ENCODE measurements at places on chromosomes 4 and X.

DNA sequence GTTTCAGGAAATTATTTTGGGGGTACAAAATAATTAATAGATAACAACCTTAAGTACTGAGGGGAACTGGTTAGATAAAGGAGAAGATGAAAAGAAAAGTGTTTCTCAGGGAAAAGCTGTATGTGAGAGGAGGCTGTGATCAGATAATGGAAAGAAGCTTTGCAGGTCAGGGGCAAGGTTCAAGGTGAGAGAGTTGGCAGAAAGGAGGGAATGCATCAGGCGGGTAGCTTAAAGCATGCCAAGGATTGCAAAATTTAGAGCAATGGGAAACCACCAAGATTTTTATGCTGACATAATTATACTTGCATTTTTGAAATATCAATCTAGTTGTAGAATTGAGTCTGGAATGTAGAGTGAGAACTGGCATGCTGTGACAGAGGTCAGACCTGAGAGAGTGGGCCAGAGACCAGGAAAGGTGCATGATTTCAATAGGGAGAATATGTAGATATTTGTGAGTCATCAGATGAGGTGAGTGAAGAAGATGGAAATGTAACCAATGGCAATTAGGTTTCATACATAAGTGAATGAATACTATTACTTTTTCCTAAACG is 508.7 kb downstream of the TRIML1 start:
- DNase-seq = no peak

GRCh38 chr4:108377021-108377420 is 208.3 kb upstream of the LEF1 start:
- DNase-seq = no peak

- DNase-seq = no peak
Observed at GRCh38 chr4:52866734-52867133, 4.6 kb downstream of the RASL11B start.

DNA sequence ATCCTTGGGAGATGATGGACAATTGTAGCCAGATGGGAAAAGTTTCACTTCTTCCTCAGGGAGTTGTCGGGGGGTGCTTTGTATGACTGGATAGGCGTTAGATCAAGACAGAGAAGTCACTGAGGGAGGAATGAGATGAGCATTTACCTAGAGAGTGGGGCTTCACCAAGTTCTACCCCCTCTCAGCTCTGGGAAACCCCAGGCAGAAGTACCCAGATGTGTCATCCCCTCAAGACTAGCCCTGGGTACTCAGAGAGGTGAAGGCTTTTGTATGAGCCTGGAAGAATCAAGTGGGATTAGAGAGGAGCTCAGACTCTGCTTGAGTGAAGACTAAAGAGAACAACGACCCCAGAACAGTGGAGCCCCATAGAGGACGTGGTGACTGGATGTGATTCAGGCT is 1.9 kb downstream of the MAGEB1 start:
- no peak for DNase-seq

DNA sequence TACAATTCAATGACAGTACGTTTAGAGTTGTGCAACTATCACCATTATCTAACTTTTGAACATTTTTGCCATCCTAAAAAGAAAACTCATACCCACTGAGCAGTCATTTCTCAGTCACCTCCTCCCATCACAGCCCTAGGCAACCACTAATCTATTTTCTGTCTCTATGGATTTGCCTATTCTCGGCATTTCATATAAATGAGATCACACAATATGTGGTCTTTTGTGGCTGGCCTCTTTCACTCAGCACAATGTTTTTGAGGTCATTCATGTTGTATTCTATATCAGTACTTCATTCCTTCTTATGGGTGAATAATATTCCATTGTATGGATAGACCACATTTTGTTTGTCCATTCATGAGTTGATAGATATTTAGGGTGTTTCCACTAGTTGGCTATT is 103.0 kb downstream of the PPEF1 start:
- DNase-seq = peak; percentile 0

DNA sequence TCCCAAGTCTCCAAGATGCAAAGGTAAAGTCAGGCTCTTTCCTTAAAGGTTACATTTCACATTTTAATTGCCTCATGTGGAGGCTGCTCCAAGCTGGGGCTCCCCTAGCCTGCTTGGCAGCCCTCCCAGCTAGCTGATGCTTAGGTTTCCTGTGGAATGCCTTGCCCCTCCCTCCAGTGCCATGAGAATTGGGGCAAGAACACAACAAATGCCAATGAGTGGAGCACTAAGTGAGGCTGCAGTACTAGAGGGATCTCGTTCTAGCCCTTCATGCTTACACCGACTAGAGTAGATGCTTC is 597.7 kb downstream of the MID1IP1 start:
- DNase-seq = no peak

DNA sequence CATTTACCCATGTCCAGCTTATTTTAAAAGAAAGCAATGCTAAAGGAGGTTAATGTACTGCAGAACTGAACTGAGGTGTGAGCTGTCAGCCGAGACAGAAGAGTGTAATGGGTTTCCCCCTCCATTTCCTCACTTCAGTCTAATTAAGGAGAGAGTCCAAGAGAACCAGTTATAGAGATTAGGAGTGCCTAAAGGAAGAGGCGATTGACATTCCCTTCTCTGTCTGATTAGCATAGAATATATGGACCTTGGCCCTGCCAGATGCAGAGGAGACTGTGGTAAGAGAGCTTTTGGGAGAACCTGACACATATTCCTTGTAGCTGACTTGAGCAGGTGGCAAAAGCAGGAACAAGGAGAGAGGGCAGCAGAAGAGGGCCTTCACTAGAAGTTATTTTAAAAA is 137.5 kb upstream of the INPP4B start:
- DNase-seq = no peak

DNA sequence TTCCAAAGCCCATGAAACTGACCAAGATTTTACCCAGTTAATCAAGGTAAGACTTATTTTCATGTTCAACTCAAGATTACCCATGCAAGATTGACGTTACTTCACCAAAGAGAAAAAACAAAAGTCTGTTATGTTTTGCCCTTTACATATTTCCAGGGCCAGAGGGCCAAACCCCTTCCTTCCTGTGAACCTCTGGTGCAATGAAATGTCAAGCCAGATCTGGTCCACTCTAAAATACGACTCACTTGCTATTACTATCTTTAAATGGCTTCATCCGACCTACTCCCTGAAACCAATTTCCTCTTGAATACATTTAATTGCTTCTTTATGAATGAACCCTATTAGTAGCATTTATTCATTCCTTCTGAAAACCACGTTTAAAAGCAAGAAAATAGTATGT is 33.0 kb downstream of the TSPAN5 start:
- no peak for DNase-seq

DNA sequence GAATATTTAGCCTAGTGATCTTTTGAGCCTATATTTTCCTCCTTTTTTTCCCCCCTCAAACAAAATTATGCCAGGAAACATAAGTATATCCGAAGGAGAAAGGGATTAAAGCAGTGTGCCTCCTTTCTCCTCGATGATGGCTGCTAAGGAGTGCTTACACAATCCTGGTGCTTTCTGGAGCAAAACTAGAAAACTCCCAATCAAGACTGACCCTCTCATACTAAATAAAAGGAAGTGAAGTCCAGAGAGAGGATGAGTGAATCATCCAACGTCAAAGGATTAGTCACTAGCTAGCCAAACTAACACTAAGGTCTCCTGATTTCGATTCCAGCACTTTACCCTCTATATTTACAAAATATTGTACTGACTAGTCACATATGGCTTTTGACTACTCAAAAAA is 146.8 kb downstream of the PPP3CA start:
- DNase-seq = peak; percentile 90

DNA sequence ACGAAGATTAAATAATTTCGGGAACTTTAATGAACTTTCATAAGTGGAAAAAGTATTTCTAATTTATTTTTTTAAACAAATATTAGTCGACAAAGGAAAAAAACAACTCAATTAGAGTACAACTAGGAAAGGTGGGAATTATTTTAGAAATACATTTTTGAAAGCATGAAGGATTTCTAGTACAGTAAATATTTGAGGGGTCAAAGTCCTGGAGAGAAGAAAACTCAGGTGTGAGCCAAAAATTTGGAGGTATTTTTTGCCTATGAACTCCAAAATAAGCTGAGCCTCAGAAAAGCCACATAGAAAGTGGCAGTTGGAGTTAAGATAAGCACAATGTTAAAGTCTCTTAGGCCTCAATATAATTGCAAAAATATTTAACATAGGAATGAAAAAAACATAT is 2017.3 kb downstream of the C4orf33 start:
- no peak for DNase-seq

DNA sequence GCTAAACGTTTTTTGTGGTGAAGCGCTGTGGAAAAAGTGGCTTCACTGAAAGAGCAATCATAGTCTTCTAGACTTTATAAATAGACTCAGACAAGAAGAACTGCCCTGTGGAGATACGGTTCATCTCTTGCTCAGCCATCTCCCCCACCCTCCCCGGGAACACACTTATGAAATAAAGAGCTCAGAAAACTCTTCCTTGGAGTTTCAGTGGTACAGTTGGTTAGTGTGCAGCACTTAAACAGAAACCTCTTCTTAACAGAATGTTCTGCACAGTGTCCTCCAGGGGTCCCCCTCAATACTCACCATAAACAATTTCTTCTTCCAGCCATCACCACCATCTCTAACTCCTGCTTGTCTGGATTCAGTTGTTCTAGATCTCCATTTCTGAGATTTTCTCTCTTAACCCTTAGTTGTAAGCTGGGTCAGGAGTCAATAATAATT is 313.0 kb downstream of the ARHGAP10 start:
- DNase-seq = no peak

GRCh38 chr4:2962614-2963174 is 512 bp downstream of the NOP14 start:
- DNase-seq = peak; percentile 56

- DNase-seq = no peak
Observed at GRCh38 chr4:2079006-2079405, 19.9 kb downstream of the NAT8L start.

- no peak for DNase-seq
Observed at GRCh38 chr4:6180841-6181631, 19.3 kb downstream of the JAKMIP1 start.

- DNase-seq = no peak
Observed at GRCh38 chrX:147565237-147565636, 346.5 kb upstream of the FMR1 start.

- peak; percentile 59 for DNase-seq
Observed at GRCh38 chr4:40548256-40548655, 81.4 kb downstream of the RBM47 start.

DNA sequence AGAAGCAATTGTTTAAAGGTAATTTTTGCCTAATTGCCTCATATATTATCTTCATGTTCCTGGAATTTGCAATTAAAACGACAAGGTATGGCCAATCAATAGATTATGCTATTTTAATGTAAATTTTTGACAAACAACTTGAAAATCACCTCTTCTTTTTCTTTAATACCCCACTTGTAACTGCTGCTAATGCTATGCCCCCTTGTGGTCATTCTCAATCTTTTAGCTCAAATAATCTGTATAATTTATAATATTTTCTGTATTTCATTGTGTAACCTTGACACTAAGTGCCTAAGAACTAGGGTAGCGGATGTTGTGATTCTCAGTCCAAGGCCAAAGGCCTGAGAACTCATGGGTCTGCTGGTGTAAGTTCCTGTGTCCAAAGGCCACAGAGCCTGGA is 831.7 kb upstream of the POU3F4 start:
- no peak for DNase-seq

GRCh38 chr4:124904723-124905388 is 192.3 kb upstream of the ANKRD50 start:
- no peak for DNase-seq

- DNase-seq = peak; percentile 6
Observed at GRCh38 chr4:142169216-142169615, 532.8 kb downstream of the IL15 start.

GRCh38 chr4:153488006-153488891 is 22.1 kb downstream of the TMEM131L start:
- no peak for DNase-seq

GRCh38 chr4:86249074-86249473 is 110.8 kb downstream of the MAPK10 start:
- DNase-seq = no peak

DNA sequence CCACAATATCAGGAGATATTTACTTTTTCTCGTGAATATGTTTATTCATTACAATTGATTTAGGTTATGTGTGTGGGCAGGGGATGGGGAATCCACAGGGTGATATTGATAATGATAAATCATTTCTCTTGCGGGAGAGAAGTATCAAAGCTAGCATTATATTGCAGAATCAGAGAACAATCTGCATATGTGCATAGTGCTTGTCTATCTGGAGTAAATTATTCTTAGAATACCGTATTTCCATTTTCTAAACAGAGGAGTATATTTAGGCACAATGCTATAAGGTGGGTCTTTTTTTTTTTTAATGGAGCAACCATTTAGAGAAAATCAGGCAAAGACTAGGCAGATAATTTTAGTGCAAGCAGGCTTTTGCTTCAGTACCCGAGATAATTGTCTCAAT is 166.0 kb upstream of the ARX start:
- DNase-seq = no peak

DNA sequence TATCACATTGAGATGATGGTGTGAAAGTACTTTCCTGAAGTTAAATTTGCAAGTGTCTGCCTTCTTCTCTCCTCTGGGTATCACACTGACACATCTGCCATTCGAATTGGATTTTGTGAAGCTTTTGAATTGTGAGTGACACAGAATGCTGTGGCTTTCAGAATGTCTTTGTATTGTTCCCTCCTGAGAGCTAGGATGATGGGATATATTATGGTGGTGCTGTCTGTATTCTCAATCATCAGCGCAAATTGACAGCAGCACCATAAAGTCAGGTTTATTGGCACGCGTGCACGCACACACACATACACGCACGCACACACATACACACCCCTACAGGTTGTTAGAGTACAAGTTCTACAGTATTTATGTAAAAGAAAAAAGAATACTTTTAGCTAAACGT is 143.3 kb downstream of the AWAT2 start:
- DNase-seq = no peak

GRCh38 chr4:25767877-25768725 is 94.7 kb downstream of the SEL1L3 start:
- DNase-seq = peak; percentile 60

DNA sequence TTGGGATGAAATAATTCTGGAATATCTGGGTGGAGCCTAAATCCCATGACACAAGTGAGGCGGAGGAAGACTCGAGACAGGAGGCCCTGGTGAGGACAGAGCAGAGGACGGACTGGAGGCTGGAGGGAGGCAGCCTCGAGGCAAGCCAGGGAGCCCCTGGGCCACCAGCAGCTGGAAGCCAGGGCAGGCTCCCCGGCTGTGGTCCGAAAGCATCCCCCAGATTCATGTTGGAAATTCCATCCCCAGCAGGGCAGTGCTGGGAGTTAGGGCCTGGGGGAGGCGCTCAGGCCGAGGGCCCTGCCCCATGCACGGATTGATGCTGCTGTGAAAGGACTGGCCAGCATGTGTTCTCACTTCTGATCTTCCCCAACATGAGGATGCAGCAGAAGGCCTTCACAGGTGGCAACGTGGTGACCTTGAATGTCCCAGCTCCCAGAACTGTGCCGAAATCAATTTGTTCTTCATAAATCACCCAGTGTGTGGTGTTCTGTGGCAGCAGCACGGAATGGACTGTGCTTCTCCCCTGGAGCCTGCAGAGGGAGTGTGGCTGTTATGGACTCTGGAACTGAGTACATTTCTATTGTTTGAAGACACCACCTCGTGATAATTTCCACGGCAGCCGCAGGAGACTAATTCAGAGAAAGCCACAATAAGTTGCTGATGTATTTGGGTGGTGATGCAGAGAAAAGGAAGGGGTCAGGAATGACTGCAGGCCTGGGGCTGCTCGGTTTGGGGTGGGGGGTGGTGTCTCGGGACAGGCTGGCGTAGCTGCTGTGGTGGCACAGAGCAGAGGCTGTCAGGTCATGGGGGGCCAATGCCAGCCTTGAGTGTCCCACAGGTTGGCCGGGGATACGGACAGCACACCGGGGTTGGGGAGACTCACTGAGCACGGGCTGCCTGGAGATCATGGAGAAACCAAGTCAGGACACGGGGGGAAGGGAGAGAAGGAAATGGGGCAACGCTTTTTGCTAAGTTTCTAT is 56.9 kb downstream of the PCGF3 start:
- peak; percentile 20 for DNase-seq

Data from EL (cell line).